ENCODE measurements at places on chromosomes 4 and X. TPM values are rescaled to one million over a fixed set of nuclear protein-coding genes. Genes with fewer than 3 reads are reported as not detected.

The C4orf54 gene
- total RNA-seq, result 0.06 TPM

The MAB21L2 gene
- total RNA-seq, result not detected

The MAP9 gene
- 0.31 TPM for total RNA-seq

The STX18 gene
- 13.6 TPM for total RNA-seq

The NSUN7 gene
- total RNA-seq, result under 0.01 TPM

The ADRA2C gene
- total RNA-seq, result 0.31 TPM

The PAGE2B gene
- not detected for total RNA-seq

The HELT gene
- total RNA-seq, result not detected

The FRAS1 gene
- 1.3 TPM for total RNA-seq

The NDST3 gene
- total RNA-seq, result 0.16 TPM

The SPANXC gene
- total RNA-seq, result not detected

The UGT2A1 gene
- not detected for total RNA-seq

The DCAF12L2 gene
- total RNA-seq, result not detected

The GASK1B gene
- total RNA-seq, result 165 TPM

The CRMP1 gene
- under 0.01 TPM for total RNA-seq

The HMX1 gene
- total RNA-seq, result not detected

The NLGN3 gene
- 0.19 TPM for total RNA-seq
